ENCODE measurements at places on chromosomes 3 and 15.
A peak's percentile ranks its signal among the peaks of the same experiment; 100 is the strongest.

DNA sequence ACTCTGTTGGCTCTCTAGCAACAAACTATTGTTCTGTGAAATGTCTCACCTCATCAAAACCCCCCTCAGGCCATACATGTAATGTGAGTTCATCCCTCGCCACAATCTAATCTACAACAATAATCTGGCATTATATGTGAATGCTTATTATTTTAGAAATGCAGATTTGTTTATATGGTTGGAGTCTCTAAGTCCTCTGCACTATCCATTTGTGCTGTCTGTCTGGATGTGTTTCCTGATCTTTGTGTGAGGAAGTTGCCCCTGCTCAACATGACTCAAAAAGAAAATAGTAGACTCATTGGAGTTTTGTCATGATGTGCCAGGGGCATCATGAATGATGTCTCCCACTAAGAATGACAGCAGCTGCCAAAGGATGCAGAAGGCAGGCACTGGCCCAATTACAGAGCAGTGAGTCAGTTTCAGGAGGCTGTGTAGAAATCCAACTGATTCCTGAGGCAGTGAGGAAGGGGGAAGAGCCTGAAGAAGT, 161.6 kb upstream of the PDZRN3 start:
- no peak for DNase-seq

DNA sequence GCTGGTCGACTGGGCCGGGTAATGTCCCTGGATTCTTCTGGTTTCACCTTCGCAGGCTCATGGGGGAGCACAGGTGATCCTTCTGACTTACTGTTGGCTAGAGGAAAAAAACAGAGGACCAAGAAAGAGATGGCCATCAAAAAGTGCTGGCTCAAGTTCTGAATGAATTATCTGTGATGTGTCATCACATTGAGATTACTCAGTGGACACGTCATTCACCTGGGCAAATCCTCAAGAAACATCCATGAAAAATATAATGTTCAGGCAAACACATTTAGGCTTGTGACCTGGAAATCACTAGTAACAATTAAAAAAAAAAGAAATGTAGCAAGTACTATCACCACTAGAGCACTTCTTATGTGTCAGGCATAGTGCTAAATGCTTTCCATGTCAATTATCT, 81.5 kb upstream of the SLC2A2 start:
- no peak for DNase-seq

DNA sequence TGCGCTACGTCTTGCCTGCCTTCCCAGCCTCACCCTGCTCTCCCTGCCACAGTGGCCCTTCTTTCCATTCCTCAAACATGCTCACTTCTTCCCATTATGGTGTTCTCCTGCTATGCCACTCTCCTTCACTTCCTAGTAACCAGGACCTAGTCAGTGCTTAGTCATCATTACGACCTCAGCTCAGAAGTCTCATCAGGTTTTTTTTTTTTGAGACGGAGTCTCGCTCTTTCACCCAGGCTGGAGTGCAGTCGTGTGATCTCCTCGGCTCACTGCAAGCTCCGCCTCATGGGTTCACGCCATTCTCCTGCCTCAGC, 149.5 kb downstream of the GREM1 start:
- no peak for DNase-seq

GRCh38 chr3:42441791-42442190, 31.4 kb upstream of the LYZL4 start:
- no peak for DNase-seq

GRCh38 chr3:66552846-66553245, 52.0 kb upstream of the LRIG1 start:
- no peak for DNase-seq

- no peak for DNase-seq
Observed at GRCh38 chr3:133404920-133405319, 5.1 kb downstream of the BFSP2 start.

GRCh38 chr3:74613521-74614106, 845 bp downstream of the CNTN3 start:
- DNase-seq, result no peak

GRCh38 chr3:30350011-30350410, 256.4 kb upstream of the TGFBR2 start:
- no peak for DNase-seq

- no peak for DNase-seq
Observed at GRCh38 chr3:72574144-72574543, 274.1 kb downstream of the SHQ1 start.

DNA sequence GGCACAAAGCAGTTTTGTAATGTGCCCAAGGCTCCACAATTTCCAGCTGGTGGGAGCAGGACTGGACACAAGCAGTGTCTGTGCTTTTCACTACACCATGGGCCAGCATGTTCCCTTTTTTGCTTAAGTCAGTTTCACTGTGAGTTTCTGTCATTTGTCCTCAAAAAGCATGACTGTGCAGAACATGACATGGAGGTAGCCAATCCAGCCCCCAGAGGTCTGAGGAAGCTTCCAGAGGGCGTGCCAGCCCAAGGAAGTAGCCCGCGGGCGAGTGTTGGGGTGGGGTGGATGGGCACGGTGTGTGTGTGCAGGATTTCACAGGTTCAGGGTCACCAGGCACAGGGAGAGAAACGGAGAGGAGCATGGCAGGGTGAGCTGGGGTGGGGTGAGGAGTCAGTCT, 8.0 kb upstream of the EEFSEC start:
- DNase-seq, result no peak

DNA sequence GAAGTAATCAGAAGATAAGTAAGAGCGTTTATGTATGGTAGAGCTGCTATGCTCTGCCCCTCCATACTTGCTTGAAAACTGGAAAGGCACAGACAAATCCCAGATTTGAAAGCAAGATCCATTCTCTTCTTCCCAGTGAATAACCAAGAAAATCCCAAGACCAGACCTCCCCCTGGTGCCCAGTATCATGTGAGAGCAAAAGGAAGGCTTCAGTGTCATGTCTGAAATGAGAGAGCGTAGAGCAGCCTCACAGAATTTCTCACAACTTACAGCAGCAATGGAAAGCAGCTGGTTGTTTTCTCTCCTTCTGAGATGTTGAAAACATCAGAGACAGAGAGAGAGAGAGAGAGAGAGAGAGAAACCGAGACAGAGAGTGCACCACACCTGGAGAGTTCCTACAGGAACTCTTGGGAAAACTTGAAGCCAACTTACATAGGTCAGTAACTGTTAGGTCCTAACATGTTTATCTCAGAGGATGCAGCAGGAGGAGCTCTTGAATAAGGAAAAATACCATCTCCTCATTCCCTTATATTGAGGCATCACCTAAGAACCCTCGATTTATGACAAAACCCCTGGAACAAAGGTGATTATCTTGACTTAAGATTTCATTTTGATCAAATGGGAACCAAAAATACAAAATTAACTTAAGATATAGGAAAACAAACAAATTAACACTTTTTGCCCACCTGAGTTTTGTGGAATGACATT, 273.3 kb downstream of the NSUN3 start:
- DNase-seq, result peak; percentile 19

- DNase-seq, result no peak
Observed at GRCh38 chr3:89449086-89449485, 341.7 kb downstream of the EPHA3 start.

DNA sequence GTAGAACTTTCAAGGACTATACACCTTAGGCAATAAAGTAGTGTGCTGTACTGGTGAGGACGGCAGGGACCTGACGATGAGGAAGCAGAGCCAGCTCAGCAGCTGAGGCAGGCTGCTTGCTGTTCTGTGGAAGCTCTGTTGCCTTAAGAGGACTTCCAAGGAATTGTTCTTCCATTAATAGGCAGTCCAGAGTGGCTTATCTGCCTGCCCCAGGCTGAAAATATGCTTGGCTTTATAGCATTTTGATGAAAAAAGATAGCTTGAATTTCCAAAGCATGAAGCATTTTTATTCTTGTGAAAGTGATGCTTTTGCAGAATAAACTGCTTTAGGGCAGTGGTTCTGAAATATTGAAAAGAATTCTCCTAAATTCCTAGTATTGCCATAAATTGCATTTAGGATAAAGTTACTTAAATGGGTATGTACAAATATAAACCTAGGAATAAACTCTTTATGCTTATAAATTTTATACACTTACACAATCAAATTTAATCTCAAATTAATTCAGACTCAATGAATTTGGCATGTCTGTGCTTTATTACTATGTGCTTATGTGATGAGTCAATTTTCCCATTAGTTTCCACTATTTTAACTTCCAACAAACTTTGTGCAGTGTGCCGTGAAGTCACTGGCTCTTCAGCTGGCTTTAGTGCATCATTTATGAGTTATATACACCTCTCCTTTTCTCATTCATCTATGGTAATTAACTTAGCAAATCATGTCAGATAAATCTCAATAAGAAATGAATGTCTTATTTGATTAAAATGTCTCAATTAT, 231.0 kb upstream of the RASGRP1 start:
- DNase-seq, result no peak

- DNase-seq, result no peak
Observed at GRCh38 chr3:24943961-24944360, 449.3 kb upstream of the THRB start.

DNA sequence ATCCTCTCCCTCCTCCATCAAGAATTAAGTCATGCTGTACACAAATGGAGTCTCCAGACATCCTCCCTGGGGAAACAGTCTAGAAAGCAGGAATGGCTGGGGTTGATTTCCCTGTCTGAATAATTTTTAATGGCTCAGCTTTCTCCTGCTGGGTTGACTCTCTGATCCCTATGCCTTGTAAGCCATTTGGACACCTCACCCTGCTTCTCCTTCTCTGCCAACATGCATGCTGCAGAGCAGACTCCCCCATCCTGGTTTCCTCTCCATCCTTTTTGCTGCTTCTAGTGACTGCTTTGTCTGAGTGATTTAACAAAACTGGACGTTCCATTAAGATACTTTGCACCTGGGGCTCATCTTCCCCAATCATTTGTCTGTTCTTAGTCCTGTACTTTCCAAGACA, 22.2 kb downstream of the SV2B start:
- no peak for DNase-seq

GRCh38 chr3:61828880-61829721, 267.7 kb downstream of the PTPRG start:
- DNase-seq, result no peak

DNA sequence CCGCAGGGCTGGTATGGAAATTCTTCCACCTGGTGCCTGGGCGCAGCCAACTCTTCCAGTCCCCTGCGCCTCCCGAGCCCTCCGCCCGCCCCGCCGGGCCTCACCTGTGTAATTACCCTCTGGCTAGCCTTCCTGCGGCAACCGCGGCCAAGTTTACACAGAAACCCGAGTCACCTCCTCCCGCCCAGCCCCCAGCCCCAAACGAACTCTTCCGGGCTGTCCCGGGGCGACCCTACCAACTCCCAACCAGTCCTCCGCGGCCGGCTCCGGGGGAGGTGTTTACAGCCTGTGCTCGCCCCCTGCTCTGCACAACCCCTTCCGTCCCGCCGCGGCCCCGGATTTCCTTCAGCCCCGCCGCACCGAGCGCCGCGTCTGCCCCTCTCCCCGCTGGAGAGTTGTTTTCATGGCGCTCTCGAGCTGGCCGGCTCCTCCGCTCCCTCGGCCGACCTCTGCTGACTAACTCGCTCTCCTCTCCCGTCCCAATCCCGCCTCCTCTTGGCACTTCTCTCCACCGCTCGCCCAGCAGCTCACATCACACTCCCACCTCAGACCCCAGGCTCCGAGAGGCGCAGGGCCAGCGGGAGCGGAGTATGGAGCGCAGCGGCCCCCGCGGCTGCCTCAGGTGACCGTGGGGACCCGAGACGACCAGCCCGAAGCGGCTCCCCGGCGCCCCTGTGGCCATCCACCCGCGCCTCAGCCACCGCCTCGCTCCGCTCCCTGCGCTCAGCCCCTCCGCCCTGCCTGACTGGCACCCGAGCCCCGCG, 538 bp downstream of the ATOSA start:
- no peak for DNase-seq

DNA sequence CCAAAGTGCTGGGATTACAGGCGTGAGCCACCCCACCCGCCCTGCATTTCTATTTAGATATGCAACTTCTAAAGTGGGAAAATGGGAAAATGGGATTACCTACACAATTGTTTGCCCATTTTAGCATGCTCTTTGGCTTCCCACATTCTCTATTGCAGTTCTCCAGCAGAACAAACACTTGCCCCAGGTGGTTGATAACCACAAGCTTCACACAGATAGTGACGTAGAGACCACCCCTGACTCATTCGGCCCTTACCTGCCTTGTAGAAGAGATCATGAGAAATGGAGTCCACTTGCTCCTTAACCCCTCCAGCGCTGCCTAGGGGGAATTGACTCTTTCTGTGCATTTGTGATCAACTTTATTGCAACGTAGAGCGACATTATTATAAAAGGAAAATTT, 83.2 kb upstream of the RAP2B start:
- DNase-seq, result no peak

GRCh38 chr3:121648219-121648958, 12.3 kb downstream of the HCLS1 start:
- DNase-seq, result no peak

DNA sequence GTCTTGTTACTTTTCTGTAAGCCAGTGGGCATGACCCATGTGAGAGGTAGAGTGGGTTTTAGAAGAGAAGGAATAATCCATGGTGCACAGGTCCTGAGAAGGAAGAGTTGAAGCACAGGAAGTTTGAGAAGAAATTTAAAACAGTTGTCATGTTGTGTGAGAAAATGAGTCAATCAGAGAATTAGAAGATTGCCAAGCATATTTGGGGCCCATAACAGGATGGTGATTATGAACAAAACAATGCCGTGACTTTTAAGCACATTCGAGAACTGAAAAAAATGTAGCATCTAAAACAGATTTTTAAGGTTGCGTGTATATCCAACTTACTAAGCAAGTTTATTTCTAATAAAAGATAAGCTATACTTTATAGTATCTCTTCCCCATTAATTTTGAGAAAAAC, 198.7 kb downstream of the RORA start:
- DNase-seq, result no peak

- no peak for DNase-seq
Observed at GRCh38 chr3:103085465-103085864, 650.6 kb downstream of the ZPLD1 start.

GRCh38 chr3:15382405-15382923, 44.9 kb downstream of the METTL6 start:
- no peak for DNase-seq

DNA sequence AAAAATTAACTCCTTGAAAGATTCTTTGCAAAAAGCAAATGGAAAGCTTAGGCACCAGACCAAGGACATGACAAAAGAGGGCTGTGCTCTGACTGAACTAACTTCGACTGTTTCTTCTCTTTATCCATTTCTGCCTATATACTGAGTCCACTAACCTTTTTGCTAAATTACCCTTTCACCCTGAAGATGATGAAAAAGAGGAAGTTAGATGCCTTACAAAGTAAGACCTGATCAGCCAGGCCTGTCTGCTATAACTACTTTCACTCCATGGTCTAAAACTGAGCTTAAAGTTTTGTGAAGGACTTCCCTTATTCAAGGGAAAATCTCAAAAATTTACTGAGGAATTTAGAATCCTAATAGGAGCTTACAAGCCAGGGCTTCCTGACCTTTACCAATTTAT, 6.2 kb upstream of the IGSF10 start:
- DNase-seq, result no peak

GRCh38 chr3:16064642-16065414, 109.7 kb upstream of the GALNT15 start:
- DNase-seq, result peak; percentile 9
